ENCODE measurements at places on chromosomes 2 and 18.

- no peak for DNase-seq
Measured at GRCh38 chr18:12518832-12519531, 111.3 kb downstream of the PRELID3A start.

GRCh38 chr2:133317178-133317577 lies 251.1 kb downstream of the NCKAP5 start:
- no peak for DNase-seq

DNA sequence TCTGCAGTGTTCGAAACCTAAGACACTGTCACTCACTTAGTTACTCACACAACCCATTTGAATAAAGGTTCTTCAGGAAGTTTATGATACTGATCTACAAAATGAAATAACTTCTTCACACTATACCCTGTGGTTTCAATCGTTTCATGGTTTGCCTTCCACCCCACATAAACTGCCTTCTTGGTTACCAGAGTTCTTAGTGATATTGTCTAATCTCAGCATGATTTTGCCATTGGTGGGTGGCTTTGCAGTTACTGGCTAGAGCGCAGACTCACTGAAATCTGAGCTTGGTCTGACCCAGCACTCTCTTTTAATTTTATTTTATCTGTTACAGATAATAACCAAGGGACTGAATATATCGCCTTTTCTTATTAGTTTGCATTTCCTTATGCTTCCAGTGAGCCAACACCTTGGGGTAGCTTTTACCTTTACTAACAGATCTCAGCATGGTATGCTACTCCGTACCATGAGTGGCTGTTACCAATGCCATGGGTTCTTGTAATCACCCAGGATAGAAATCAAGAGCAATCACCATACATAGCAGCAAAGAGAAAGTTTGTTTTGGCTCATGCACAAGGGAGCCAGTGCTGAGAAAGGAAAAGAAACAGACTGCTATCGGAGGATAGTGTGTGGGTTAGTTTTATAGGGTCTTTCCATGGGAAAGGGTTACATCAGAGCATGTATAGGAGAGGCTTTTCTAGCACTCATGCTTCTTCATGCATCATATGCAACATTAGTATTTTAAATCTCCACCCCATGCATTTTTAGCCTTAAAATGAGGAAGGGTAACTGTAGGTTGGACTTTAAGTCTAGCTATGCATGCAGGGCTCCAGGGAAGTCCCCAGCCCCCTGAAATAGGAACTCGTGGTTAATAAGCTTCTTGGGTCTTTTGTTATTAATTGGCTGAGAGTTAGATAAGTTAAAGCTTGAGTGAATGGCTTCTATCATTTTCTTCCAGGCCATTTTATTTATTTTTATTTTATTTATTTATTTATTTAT lies 33.3 kb downstream of the ANXA4 start:
- no peak for DNase-seq

GRCh38 chr2:234761910-234762309 lies 189.9 kb upstream of the SH3BP4 start:
- no peak for DNase-seq

- DNase-seq: no peak
Measured at GRCh38 chr2:60796573-60797509, 40.8 kb downstream of the PAPOLG start.

GRCh38 chr2:208254118-208254870 lies 577 bp downstream of the IDH1 start:
- DNase-seq: peak; percentile 88

- no peak for DNase-seq
Measured at GRCh38 chr2:146246002-146246735, 1598.7 kb upstream of the ACVR2A start.

GRCh38 chr18:79944126-79944731 lies 7.2 kb downstream of the SLC66A2 start:
- DNase-seq: peak; percentile 59

DNA sequence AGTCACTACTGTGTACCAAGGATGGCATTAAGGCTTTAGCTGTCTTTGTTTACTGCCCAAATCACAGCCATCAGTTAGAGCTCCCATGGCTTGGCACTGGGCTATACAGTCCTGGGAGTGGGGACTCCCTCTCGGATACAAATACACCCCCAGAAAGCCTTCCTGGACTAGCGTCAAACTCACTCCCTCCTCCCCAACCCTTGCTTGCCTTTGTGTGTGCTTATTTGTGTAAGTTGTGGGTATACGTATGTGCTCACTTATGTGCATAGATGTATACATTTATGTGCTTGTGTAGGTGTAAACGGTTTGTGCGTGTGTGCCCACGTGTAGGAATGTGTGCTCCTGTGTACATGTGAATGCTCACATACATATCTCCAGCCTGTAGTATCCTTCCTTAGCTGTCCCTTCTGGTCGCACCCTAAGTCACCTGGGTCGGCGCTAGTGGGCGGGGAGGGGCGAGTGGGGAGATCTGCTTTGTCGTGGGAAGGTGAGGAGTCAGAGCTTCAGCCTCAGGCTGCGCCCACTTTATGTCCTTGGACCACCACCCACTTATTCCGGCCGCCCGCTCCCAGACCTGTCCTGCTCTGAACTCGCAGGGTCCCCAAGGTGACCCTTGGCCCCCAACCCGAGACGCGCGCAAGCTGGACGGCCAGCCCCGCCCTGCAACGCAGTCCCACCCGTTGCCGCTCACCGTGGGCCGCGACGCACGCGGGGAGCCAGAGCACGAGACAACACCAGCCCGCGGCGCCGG lies 461 bp downstream of the PRADC1 start:
- no peak for DNase-seq

GRCh38 chr18:49621301-49621700 lies 59.4 kb downstream of the LIPG start:
- no peak for DNase-seq

GRCh38 chr2:16553226-16553625 lies 112.4 kb downstream of the CYRIA start:
- no peak for DNase-seq

- DNase-seq: peak; percentile 56
Measured at GRCh38 chr2:85537600-85538506, 1.1 kb upstream of the MAT2A start.

GRCh38 chr2:163028807-163029206 lies 190.2 kb upstream of the KCNH7 start:
- no peak for DNase-seq

DNA sequence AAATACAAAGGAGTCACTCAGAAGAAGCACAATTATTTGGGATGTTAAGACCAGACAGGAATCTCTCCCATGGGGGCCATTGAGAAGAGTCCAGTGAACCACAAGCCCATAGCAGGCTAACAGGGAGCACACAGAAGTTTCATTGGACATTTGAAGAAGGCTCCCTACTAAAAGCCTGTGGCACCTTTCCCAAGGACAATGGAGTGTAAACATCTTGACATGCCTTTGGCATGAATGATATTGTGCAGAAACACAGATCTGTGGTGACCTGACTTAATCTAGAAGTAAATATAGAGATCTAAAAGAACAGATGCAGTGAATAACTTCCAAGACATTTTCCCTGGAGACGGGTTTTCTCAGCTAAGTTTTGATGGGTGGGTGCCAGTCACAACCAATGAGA lies 221.5 kb downstream of the EPHA4 start:
- no peak for DNase-seq

Measured in head of caudate nucleus (tissue), 42 donors.